ENCODE measurements at places on chromosomes 12 and 14.

DNA sequence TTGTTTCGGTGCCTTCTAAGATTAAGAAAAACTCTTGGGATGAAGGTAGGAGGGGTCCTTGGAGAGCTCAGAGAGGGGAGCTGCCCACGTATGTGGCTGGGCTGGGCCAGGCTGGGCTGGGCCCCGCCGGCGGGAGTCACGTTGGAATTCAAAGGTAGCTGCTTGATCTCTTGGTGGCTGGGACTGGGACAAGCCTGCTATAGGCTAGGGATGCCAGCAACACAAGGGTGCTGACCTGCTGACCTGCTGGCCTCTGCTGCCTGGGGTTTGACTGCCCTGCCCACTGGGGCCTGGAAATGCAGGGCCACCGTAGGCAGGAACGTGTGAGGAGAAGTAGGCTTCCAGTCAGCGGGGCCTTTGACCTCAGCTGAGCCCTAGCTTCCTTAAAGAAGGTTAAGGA lies 52.8 kb upstream of the GTF2A1 start:
- DNase-seq: no peak

GRCh38 chr12:128811806-128812205 lies 12.0 kb downstream of the SLC15A4 start:
- DNase-seq: no peak

GRCh38 chr14:96162741-96163140 lies 41.9 kb upstream of the BDKRB2 start:
- DNase-seq: no peak

DNA sequence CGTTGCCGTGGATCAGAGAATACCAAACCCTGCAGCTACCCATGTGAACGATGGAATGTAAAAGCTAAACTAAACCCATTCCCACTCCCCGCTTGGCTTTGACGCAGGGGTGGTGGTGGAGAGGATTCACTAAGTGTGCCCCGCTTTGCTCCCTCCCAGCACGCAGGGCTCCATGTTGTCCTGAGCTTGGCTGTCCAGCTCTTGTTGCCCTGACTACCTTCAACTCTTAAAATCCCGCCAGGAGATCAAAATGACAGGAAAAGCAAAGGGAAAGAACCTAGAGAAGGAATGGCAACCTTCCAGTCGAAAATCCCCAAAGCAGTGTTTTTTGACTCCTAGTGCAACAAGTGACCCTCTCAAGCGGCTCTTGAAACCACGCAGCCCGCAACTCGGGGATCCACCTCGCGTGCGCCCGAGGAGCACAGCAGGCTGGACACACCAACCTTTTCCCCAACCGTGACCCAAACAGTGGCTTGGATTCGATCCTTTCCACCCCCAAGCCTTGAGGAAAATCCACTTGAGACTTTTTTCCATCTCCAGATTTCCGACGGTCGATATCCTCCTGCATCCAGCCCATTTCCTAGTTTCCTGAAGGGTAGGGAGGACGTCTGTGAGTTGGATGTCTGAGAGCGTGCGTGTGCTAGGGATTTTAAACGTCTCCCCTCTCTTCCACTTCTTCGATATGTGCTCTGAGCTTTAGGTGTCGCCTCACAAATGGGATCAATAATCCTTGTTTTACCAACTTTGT lies 1.4 kb downstream of the SYT10 start:
- no peak for DNase-seq

DNA sequence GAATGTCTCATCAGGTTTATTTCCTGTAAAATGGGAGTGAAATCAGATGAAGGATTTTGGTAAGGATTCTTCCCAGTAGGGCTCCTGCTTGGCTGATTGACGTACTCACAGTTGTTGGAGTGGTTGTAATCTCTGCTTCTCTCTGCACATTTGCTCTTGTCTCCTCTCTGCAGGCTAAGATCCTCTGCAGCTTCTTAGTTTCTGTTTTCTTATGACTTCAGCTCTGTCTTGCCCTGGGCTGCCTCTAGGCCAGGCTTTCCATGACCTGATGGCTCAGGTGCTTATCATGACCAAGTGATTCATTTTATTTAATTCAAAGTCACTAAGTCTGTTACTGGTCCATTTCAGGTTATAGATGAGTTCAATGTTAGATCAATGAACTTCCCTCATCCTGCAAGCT lies 394.5 kb upstream of the DDHD1 start:
- DNase-seq: no peak

DNA sequence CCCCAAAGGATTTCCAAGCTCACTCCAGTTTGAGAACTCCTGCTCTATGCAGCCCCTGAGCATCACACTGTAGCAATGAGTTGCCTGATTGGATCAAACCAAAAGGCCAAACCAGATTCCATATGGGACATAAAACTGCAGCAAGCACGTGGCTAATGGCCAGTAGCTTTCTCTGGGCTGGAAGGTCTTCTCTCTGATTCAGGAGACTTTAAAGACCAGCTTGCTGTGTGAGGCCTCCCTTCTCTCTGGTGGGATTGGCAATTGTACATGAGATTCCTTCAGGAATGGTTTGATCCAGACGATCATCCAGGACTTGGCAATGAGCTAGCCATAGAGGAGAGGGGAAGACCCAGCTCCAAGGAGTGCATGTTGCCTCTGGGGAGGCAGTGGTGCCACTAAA lies 50.2 kb downstream of the WSCD2 start:
- DNase-seq: no peak

Data from HTR-8/SVneo (cell line).